ENCODE measurements at places on chromosomes 5 and 9.

GRCh38 chr9:75146229-75146628, 57.9 kb downstream of the OSTF1 start:
- no peak for DNase-seq

GRCh38 chr5:141868541-141868940, 9.7 kb downstream of the PCDH1 start:
- no peak for DNase-seq

DNA sequence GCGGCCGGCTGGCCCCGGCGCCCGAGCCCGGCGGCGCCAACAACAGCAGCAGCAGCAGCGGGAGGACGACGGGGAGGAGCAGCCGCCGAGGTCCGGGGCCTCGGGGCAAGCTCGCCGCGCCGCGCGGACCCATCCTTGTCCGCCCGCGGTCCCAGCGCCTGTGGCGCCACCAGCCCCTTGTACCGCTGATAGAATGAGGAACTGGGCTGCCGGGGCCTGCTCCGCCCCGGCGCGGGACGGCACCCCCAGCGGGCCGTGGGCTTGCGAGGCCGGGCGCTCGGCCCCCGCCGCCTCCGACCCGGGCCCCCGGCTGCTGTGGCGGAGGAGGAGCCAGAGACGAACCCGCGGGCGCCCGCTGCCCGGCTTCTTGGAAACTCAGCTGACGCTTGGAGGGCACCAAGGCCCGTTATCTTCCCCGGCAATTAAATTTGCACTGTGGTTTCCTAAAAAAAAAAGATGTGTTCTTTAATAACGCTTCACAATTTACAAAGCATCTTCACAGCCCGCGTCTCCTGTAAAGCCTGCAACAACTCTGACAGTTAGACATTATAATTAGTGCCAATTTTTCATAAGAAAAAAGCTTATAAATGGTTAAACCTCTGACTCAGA, at the start of gene ARSB:
Gene ARSB (minus strand): TSS at position 195 of the 609 bp plus-strand sequence. CDS start 62 bp downstream, at position 133.
- DNase-seq = peak; percentile 28

GRCh38 chr9:80157561-80157983, 585.8 kb downstream of the TLE4 start:
- DNase-seq = no peak

- no peak for DNase-seq
Measured at GRCh38 chr5:98940581-98940980, 11.8 kb upstream of the CHD1 start.

GRCh38 chr5:105593011-105593760, 2030.6 kb upstream of the NUDT12 start:
- no peak for DNase-seq

DNA sequence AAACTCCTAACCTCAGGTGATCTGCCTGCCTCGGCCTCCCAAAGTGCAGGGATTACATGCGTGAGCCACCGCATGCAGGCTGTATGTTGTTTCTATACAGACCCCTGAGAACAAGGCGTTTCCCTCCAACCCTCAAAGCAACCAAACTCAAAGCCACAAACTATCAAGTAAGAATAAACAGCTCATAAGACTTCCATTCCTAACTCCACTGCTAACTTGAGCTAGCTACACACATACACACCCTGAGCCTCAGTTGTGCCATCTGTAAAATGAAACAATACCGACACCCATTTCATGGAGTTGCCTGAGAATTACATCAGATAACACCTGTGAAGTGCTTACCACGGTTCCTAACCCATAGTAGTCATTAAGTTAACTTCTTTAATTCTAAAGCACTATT, 70.8 kb downstream of the SERINC5 start:
- no peak for DNase-seq

DNA sequence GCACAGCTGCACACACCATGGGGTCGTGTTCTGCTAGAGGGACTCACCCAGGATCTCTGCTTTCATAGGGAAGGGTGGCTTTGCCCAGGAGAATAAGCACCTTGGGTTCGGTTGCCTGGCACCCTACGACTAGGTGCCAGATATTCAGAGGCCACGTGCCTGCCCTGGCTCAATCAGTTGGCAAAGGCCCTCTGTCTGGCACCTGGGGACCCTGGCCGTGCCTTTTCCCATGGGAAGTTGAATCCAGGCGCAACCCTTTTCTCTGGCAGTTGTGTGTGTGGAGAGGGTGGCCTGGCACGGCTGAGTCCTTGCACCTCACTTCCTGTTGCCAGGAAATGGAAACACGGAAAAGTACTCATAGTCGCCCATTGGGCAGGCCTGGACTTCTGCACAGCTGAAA, 10.2 kb upstream of the ANKH start:
- DNase-seq = no peak

GRCh38 chr5:146717951-146718350, 160.6 kb downstream of the PPP2R2B start:
- no peak for DNase-seq

DNA sequence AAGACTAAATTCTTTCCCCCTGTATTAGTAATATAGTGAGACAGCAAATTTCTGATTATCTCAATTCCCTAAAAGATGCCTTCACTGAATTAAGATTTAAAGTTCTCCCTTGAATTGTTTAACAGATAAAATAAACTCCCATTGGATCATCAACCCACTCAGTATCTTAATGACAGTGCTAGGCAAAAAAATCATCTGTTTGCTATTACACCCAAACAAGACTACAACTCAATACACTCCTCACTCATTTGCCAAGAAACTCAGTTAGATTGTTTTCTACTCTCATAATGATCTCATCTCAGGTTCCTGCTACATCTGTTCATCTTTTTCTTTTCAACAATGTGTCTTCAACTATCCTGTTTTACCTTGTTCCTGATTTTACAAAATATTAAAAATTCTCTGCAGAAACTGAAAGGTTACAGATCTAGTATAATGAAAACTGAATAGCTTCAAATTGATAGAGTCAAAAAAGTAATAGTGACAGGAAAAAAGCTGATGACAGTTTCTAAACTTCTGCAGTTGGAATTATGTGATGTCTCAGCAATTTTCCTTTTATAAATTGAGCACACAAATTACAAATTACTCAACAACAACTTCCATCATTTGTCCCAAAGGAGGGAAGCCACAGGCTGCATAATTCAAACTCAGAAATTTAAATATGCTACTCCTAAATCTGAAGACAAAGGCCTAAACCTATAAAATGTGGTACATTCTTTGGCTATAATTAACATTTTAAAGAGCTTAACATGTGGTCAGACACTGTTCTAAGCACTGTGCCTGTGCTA, 39.4 kb downstream of the HOMER1 start:
- DNase-seq = no peak

DNA sequence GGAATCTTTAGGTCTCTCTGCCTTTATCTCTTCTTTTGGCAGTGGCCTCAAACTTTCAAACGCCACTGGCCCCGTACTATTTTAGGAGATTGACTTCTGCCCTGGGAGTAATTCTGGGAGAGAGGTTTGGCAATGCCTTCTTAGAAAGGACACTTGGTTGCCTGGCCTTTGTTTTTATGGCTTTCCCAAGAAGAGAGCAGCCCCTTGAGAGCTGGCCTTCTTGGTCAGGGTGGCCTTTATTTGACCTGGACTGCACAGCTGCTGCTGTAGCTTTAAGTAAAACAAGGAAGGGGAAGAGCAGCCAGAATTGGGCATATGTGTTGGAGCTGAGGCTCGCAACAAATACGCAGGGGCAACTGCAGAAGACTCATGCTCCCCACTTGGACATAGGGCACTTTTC, 60.8 kb downstream of the PTPN3 start:
- no peak for DNase-seq

- DNase-seq = no peak
Measured at GRCh38 chr5:78705826-78706225, 57.3 kb upstream of the LHFPL2 start.

GRCh38 chr9:121350993-121351561, 19.0 kb downstream of the STOM start:
- no peak for DNase-seq

DNA sequence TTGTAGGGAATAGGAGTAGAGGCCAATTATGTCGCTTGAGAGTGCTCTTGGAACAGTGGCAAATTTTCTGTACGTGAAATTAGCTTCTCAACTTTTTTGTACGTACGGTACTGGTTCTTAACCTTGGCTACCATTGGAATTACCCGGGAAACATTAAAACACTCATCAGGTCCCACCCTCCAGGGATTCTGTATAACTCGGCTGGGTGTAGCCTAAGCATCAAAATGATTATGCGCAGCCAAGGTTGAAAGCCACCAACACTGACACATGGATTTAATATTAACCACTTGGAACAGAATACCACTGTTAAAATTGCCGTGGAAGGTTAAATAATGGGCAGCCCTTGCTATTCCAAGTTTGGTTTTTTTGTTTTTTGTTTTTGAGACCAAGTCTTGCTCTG, 17.4 kb downstream of the DNAJA1 start:
- no peak for DNase-seq

DNA sequence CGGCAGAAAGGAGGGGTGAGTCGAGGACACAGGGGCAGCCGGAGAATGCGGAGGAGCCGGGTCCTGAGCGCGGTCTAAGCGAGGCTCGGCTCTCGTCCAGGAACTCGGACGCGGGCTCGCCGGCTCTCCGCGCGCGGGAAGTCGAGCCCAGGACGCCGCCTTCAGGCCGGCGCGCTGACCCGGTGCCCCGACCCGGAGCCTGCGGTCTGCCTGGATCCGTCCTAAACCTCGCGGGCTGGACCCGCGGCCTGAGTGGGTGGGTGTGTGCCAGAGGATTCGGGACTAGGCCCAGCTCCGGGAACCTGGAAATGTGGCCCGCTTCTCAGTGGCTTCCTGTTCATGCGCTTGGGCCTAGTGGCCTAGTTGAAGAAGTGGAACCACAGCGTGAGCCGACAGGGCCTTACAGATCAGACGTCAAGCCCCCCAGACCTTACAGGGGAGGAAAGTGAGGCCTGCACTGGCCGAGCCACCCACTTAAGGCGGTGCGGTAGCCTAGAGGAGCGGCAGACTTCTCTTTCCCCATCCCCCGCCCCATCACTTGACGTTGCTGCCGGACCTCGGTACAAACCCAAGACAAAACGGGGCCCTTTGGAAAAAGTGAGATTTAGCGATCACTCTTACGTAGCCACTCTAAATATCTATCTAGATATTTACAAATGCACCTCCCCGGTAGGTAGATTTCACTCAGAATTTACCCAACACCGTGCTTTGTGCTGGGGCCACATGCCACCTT, 1.2 kb downstream of the CDKN2B-AS1 start:
- no peak for DNase-seq

GRCh38 chr5:159398936-159399335, 68.6 kb upstream of the IL12B start:
- no peak for DNase-seq

GRCh38 chr9:111598733-111599091, 735 bp downstream of the PTGR1 start:
- DNase-seq = no peak

- no peak for DNase-seq
Measured at GRCh38 chr5:112822456-112822855, 38.6 kb upstream of the SRP19 start.

- DNase-seq = no peak
Measured at GRCh38 chr5:2135354-2135753, 252.6 kb upstream of the IRX4 start.

DNA sequence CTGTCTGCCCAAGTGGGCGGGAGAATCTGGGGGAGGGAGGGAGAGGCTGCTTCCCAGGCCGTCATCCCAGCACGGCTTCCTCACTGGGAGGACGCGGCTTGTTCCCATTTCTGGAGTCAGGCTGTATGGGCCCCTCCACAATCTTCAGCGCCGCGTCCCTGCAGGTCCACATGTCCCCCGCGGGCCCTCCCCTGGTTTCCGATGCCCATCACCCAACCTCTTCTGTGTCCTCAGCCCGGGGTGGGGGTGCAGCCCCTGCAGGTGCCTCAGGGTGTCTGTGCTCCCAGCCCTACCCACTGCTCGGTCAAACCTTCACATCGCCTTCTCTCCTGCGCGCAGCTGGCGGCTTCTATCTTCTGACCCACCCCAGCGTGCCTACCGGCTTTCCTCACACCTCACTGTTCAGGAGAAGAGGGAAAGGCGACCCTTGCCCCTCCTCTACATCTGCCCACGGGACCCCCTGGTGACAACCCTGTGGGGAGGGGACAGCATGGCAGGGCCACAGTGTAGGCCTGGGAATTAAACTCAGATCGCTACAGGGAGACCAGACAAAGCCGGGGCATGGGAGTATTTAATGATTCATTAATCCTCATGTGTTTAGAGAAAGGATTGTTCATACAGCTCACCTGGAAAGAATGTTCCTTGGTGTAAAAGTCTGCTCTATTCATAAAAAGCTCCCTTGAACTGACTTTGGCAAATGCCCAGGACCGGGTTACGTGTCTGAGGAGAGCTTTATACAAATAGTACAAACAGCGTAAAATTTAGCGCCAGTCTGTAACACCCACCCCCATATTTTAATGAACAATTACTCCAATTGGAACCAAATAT, 145.1 kb downstream of the IRX1 start:
- DNase-seq = no peak

DNA sequence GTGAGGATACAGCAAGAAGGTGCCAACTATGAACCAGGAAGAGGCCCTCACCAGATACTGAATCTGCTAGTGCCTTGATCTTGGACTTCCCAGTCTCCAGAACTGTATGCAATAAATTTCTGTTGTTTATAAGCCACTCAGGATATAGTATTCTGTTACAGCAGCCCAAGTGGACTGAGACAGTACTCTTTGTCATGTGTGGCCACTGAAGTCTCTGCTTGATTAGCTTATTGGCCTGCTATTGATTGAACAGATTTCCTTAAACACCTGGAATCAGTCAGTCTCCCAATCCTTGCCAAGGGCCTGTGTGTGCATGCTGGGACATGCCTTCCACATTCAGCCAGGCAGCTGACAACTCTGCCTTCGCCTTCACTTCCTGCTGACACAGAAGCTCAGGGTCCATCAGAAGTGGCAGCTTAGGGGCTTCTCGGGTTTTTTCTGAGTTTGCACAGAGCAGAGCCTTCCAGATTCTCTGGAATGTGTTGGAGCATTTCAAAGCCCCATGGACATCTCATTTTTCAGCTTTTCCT, 13.7 kb upstream of the ROR2 start:
- no peak for DNase-seq

GRCh38 chr5:125609011-125609410, 814.2 kb upstream of the GRAMD2B start:
- DNase-seq = no peak

DNA sequence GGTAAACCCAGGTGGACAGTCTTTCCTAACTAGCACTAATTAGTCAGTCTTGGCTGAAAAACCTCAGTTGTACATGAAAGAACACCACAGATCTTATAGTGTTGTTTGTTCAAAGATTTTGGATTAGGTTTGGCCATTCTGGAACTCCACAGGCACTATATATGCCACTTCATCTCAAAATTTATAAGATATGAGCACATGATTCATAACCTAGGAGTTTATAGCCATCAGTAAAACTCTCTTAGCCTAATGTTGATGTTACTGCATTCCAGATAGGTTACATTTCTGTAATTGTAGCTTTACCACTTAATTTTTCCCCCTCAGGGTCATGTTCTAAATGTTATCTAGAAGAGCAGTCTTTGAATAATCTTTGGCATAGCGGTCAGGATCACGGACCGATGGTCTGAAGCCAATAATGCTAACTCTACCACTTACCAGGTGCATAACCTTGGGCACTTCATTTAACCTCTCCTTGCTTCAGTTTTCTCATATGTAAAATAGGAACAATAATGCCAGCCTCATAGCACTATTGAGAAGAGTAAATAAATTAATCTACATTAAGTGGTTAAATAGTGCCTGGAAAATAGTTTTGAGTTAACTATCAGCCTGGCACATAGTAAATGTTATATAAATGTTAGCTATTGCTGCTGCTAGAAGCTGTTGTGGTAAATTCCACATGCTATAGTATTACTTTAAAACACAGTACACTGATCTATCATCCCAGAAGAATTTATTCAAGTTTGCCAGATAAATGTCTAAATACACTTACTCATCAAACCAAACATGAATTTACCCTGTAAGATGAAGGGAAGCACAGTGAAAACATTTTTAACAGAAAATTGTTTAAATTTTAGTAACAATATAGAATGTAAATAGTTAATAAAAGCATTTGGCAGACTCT, 743.9 kb downstream of the NR2F1-AS1 start:
- DNase-seq = no peak

GRCh38 chr5:40490464-40491111, 189.1 kb upstream of the PTGER4 start:
- DNase-seq = no peak

Measured in stimulated activated CD8-positive, alpha-beta memory T cell treated with anti-CD3 and anti-CD28 coated beads, Interleukin-4, amount 100 ng/mL, for 4 hours (primary cell).